ENCODE measurements at places on chromosomes 2 and 18. TPM values are rescaled to one million over a fixed set of nuclear protein-coding genes. Genes with fewer than 3 reads are reported as not detected.

The PTH2R gene
- not detected for total RNA-seq

The TUBA3E gene
- not detected for total RNA-seq

The RSAD2 gene
- total RNA-seq: not detected

The SLC25A12 gene
- total RNA-seq: 17.6 TPM

The CHRNG gene
- total RNA-seq: not detected

The SMCHD1 gene
- 34.0 TPM for total RNA-seq

The ZNF519 gene
- total RNA-seq: 2.0 TPM

The LRRTM1 gene
- not detected for total RNA-seq

The EGR4 gene
- not detected for total RNA-seq

The ABCB11 gene
- not detected for total RNA-seq

The SETBP1 gene
- total RNA-seq: 5.2 TPM

The DCDC2C gene
- not detected for total RNA-seq

The SERPINB3 gene
- not detected for total RNA-seq

The CCDC68 gene
- total RNA-seq: not detected

The SLC66A2 gene
- total RNA-seq: 67.0 TPM

The SLC4A3 gene
- total RNA-seq: 0.54 TPM

The EML6 gene
- total RNA-seq: 0.63 TPM

The UGT1A5 gene
- total RNA-seq: not detected

The FOXD4L1 gene
- total RNA-seq: not detected

All from GM23248 (cell line).